ENCODE measurements at places on chromosomes 5 and 9.

DNA sequence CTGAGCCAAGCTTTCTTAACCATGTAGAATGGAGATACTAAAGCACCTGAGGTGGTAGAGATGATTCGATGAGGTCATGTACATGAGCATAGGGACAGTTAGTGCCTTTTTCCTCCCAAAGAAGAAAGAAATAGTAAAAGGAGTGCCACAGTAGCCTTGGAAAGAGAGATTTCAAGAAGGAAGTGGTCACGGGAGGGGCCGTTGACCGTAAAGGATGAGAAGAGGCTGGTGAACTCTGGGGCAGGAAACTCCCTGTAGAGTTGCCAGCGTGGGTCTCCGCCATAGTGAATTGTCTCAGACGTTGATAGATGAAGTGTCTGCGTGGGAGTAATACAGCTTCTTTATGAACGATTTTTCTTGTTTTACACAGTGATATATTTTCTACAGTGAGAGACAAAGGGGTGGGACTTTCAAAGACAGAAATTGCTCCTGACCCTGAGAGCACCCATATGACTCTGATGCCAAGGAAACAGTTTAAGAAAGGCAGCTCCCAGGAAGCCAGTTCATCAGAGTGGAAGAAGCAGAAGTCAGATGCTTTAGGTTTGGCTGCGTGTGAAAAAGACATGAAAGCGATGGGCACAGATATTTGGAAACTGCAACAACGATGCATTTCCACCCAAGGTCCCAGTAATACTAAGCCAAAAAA lies 41.3 kb downstream of the UGCG start:
- DNase-seq: no peak

DNA sequence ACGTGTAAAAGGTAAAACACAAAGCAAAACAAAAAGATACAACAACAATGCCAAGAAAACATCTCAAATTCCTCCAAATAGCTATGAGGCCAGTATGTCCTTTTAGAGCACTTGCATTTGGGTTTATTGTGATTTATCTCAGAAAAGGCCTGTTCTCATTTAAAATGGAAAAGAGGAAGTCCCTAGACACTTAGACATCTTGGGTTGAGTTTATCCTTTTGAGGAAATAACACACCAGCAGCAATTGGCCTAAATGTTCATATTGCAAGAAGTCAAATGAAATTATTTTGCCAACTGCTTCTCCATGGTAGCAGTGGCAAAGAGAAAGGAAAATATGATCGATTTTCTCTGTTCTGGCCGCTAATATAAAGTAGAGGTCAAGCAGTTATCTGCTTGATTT lies 43.6 kb upstream of the TRMT10B start:
- DNase-seq: no peak

DNA sequence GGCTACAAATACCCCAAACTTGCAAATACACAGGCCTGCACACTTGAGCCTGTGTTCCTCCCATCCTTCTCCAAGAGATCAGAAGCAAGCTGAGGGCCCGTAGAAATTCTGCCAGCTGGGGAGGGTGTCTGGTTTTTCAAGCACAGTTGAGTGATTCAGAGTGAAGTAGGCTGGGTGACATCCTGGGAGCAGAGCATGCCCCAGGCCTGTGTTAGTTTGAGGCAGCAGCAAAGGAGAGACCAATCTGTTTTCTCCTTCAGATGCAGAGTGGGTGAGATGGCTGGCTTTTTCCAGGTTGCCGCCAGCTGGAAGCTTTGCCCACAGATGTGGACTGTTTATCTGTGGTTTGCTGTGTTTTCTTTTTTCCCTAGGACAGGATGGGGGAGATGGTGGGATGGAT lies 63.1 kb downstream of the RCL1 start:
- no peak for DNase-seq

- DNase-seq: no peak
Observed at GRCh38 chr5:151139015-151139414, 18.6 kb downstream of the ANXA6 start.

- no peak for DNase-seq
Observed at GRCh38 chr5:39368116-39368515, 3.8 kb upstream of the C9 start.

- DNase-seq: no peak
Observed at GRCh38 chr9:118561051-118561450, 808.2 kb downstream of the BRINP1 start.

DNA sequence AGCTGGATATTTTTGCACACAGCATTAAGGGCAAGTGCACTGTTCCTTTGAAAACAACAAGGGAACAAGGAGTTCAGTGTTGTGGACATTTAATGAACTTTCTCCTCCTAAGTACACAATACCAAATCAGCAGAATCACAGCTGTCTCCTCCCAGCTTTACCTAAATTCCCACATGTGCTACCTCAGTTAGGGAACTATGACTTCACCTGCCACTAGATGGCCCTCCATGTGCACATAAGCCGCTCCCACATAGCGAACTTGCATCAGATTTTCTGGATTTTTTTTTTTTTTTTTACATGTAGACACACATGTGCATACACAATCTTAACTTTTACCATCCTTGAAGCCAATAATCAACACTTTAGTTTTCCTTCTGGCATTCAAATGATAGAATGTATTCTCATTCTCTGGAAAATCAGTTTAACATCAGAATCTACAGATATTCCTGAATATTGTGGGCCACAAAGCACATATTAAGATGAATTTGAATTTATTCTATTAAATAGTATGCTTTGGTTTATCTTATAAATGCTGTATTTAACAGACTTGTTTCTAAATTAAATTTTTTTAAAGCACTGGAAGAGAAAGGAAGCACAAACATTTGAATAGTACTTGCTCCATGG lies 123.6 kb downstream of the PALM2AKAP2 start:
- no peak for DNase-seq

- DNase-seq: no peak
Observed at GRCh38 chr5:154446195-154447088, 645 bp downstream of the SAP30L start.

DNA sequence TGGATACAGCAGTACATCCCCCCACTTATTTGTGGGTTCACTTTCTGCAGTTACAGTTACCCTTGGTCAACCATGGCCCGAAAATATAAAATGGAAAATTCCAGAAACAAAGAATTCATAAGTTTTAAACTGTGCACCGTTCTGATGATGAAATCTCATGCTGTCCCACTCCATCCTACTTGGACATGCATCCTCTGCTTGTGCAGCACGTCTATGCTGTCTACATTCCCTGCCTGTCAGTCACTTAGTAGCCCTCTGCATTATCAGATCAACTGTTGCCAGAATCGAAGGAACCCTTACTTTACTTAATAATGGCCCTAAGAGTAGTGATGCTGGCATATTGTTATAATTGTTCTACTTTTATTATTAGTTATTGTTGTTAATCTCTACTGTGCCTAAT lies 14.6 kb downstream of the MARCHF3 start:
- DNase-seq: no peak

GRCh38 chr9:92425474-92425873 lies 1.2 kb upstream of the OMD start:
- DNase-seq: peak; percentile 74

GRCh38 chr5:140327589-140327988 lies 18.8 kb downstream of the HBEGF start:
- no peak for DNase-seq

DNA sequence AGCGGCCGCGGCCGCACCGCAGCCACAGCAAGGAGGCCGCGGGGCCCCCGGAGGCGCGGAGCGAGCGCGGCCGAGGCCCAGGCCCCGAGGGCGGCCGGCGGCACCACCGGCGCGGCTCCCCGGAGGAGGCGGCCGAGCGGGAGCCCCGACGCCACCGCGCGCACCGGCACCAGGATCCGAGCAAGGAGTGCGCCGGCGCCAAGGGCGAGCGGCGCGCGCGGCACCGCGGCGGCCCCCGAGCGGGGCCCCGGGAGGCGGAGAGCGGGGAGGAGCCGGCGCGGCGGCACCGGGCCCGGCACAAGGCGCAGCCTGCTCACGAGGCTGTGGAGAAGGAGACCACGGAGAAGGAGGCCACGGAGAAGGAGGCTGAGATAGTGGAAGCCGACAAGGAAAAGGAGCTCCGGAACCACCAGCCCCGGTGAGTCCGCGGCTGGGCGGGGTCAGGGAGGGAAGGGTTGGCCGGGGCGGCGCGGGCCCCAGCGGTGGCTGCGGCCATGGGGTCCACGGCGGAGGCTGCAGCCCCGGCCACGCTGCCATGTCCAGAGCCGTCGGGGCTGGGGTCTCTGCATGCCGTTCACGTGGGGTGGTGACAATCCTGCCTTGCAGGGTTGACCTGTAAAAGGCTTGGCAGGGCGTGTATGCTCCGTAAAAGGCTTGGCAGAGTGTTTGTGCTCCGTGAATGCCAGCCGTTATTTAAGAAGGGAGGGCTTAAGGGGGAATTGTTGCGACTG lies 146.0 kb downstream of the CACNA1B start:
- no peak for DNase-seq

DNA sequence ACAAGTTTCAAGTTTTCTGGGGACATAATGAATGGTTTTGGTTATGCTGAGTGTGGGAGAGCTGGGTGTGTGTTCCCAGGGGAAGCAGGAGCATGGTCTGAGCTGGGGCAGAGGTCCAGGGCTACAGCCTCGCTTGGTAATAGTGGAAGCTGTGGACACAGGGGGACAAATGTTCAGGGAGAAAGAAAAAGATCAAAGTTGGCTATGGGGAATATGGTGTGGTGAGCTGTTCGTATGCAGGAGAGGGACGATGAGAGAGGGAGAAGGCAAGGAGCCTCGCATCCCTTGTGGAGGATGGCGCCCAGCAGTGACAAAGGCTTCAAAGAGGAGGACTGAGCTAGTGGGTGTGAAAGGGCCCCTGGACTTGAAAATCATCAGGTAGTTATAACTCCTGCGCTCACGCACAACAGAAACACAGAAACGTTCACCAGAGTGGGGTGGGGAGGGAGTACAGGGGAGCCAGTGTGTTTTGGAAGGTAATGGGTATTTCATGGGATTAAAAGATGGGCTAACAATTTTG lies 77.2 kb downstream of the TENT4A start:
- DNase-seq: no peak

DNA sequence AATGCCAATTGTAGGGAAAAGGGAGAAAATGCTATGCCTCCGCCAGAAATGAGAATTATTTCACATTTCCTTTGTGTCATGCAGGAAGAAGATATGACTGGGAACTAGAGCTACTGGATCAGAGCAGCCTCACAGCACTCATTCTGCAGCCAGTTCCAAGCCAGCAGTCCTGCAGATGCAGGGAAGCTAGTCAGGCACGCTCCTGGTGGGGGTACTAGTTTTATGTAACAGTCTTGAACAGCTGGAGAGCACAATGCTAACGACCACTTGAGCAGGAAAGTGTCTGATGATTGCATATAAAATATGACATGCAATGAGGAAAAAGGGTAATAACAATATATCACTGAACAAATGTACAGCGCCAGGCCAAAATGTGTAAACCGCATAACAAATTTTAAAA lies 21.7 kb downstream of the CDH10 start:
- no peak for DNase-seq

- no peak for DNase-seq
Observed at GRCh38 chr9:92669527-92669889, 423 bp downstream of the IPPK start.

DNA sequence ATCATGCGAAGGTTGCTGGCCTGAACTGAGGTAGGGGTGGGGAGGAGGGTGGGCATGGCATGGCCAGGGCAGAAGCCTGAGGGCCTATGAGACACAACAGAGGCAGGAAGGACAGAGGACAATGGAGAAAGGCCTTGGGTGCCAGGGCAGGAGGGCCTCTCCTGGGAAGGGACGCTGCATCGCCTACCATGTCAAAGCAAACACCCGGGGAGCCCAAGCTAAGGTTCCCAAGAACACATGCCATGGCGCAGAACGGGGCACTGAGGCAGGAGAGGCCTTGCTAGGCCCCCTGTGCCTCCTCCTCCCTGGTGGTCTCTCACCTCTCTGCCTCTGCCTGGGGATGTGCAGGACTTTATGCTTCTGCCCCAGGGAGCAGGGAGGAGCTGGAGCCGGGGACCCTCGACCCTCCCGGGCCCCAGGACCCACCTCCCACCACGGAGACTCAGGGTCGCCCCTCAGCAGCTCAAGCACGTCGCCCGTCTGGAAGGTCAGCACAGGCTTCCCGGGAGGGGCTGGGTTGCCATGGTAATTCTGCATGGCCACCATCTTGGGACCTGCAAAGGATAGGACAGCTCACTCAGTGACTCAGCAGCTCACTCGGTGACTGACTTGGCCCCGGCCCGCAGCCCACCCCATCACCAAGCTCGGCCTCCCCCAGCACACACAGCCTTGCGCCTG lies 40.3 kb upstream of the SARDH start:
- DNase-seq: no peak

- DNase-seq: no peak
Observed at GRCh38 chr5:150035139-150035895, 34.8 kb downstream of the HMGXB3 start.

DNA sequence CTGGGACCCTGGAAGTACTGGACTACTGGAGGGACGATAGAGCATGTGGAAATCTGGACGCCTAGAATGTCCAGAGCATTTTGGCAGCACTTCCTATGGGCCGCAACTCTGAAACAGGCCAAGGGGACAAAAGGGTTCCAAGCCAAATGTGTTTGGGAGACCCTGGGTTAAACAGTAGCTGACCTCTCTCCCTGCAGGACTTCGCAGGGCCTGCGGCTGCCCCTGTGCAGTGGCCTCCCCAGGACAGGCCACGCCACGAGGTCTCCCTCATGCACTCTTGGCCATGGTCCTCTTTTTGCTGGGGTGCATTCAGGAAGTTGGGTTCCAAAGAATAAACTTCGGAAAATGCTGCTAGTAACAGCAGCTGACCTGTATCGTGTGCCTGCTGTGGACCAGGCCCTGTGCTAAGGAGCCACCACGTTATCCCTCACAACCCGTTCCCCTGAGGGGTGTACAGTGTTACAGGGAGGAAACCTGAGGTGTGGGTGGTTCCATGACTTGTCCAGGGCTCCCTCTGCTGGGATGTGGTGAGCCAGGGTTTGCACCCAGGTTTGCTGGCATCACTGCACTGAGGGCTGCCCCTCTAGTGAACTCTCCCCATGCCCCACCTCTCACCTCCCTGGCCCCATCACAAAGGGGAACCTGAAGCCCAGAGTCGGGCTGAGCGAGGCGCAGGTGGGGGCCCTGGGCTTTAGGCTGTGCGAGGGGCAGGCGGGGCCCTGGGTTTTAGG lies 79.4 kb downstream of the AMBP start:
- no peak for DNase-seq

DNA sequence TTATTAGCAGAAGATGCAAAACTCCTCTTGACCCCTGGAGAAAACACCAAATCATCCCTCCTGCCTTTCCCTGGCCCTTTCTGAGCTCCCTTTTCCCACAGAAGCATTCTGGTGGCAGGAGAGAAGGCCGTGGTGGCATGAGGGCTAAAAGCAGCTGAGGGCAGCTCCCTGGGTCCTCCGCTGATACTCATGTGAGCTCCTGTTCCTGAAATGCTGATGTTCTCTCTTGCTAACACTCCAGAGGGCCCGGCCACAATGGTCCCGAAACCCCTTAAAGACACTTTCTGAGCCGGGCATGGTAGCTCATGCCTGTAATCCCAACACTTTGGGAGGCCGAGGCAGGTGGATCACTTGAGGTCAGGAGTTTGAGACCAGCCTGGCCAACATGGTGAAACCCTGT lies 183.1 kb downstream of the HSPA4 start:
- no peak for DNase-seq
